ENCODE measurements at places on chromosomes 1 and 21. TPM values are rescaled to one million over a fixed set of nuclear protein-coding genes. Genes with fewer than 3 reads are reported as not detected.

- no peak for DNase-seq
Measured at GRCh38 chr1:19651141-19651737, 7.1 kb downstream of the NBL1 start.

The SAMD11 gene
- 10.2 TPM for total RNA-seq

- no peak for DNase-seq
Measured at GRCh38 chr1:208668991-208669390, 424.8 kb upstream of the PLXNA2 start.

- DNase-seq = no peak
Measured at GRCh38 chr1:171622152-171622462, at the start of gene MYOCOS. TSS of gene MYOCOS (plus strand) at chr1:171622243. CDS start at chr1:171623884, 1,641 bp downstream.

DNA sequence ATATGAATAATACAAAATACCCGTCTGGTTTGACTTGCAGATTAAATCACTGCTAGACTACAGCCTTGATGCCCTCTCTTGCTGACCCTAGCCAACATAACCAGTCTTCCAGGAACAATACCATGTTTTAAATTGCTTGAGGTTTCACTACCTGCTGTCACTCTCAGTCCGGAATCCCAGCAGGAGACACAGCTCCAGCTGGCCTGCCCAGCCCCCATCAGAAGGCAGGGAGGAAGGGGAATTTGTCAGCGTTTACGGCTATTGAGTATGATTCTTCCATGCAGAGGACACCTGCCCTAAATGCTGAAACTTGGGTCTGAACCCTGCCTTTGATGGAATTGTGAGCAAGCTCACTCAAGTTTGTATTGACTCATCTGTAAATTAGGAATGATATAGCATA is 33.0 kb downstream of the ZNF496 start:
- no peak for DNase-seq

- DNase-seq = no peak
Measured at GRCh38 chr1:25204797-25205480, 27.4 kb downstream of the SYF2 start.

The ADGRL4 gene
- 23.5 TPM for total RNA-seq

The CELSR2 gene
- total RNA-seq = 7.1 TPM

- DNase-seq = no peak
Measured at GRCh38 chr21:26437326-26438009, 135.6 kb downstream of the CYYR1 start.

The OR11L1 gene
- not detected for total RNA-seq

- peak; percentile 33 for DNase-seq
Measured at GRCh38 chr1:7042322-7043190, 257.3 kb downstream of the CAMTA1 start.

DNA sequence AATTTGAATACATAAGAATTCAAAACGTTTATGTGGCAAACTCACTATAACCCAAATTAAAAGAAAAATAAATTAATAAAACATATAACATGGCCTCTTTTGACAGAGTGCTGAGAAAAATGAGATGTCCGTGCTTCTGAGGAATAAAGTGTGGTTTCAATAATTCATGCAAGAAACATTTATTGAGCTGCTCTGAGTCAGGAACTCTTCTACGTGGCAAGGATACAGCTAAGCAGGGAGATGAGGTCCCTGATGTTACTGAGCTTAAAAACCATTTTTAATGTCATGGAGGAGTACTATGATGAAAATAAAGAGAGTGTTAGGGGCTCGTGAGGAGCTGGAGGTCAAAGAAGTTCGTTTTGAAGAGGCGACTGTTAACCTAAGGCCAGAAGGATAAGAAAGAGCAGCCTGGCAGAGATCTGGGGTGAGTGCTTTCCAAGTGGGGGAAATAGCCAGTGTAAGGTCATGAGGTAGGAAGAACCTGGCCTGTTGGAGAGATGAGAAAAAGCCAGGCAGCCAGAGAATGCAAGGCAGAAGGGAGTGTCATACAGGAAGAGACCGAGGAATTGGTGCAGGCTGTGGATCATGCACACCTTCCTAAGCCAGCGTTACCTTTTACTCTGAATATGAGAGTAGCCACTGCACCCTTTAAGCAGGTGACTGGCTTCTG is 182.2 kb upstream of the DUSP10 start:
- DNase-seq = no peak

DNA sequence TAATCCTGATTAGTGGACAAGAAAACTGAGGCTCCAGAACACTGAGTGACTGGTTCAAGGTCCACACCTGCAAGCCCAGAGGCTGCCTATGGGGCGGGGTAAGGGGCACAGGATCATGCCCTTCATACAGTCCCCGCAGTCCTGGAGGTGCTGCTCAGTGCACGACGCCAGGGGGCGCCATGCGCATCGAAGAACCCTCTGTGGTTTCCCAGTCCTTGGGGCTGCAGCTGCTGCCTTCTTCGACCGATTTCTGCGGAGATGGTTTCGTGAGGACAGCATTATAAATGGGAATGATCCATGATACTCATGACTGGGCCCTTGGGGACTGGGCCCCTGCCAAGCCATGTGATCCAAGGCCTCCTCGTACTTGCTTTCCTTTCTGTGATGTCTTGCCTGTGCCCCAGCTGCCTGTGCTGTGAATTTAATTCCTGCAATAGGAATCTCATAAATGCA is 37.1 kb upstream of the ARHGEF10L start:
- peak; percentile 90 for DNase-seq

GRCh38 chr1:54686155-54686554 is 29.5 kb upstream of the TTC4 start:
- no peak for DNase-seq

The SLC9C2 gene
- 0.13 TPM for total RNA-seq

- no peak for DNase-seq
Measured at GRCh38 chr21:26969971-26970725, 3.3 kb upstream of the ADAMTS5 start.

The RPE65 gene
- 0.13 TPM for total RNA-seq

GRCh38 chr1:60842304-60842703 is 240.1 kb upstream of the NFIA start:
- DNase-seq = no peak

DNA sequence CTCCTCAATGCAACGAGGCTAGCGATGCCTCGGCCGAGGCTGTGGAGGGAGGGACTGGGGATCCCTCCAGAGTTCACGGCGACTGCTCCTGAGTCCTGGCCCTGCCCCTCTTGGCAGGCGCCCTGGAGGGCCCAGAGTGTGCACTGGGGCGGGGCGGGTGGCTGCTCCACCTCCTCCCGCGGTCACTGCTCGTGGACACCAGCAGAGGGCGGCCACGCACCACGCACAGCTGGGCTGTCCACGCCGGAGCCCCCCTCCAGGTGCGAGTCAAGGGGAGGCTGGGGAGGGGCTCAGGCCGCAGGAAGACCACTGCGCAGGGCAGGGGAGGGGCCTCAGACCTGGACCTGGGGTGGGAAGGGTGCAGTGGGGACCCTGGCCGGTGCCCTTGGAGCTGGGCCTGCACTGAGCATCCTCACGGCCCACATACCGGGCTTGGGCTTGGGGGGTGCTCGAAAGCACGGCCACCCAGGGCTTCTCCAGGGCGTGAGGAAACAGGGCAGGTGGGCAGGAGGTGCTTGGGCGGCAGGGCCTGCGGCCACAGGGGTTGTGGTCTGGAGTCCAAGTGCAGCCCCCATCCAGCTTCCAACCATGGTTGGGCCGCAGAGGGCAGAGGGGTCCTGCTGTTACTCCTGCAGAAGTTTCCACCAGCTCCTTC is 20.6 kb upstream of the TTC34 start:
- no peak for DNase-seq

GRCh38 chr1:244353551-244354091 is 98.1 kb downstream of the ADSS2 start:
- no peak for DNase-seq

The ADAMTS4 gene
- total RNA-seq = 24.0 TPM

The COL8A2 gene
- total RNA-seq = 1.7 TPM

Data from cardiac septum (tissue), 1 donor.